Thoracic aorta (tissue), 2 donors: ENCODE measurements at places on chromosomes 12 and 14. TPM values are rescaled to one million over a fixed set of nuclear protein-coding genes. Genes with fewer than 3 reads are reported as not detected.

GRCh38 chr14:32426028-32426427, 96.9 kb downstream of the AKAP6 start:
- DNase-seq = no peak

DNA sequence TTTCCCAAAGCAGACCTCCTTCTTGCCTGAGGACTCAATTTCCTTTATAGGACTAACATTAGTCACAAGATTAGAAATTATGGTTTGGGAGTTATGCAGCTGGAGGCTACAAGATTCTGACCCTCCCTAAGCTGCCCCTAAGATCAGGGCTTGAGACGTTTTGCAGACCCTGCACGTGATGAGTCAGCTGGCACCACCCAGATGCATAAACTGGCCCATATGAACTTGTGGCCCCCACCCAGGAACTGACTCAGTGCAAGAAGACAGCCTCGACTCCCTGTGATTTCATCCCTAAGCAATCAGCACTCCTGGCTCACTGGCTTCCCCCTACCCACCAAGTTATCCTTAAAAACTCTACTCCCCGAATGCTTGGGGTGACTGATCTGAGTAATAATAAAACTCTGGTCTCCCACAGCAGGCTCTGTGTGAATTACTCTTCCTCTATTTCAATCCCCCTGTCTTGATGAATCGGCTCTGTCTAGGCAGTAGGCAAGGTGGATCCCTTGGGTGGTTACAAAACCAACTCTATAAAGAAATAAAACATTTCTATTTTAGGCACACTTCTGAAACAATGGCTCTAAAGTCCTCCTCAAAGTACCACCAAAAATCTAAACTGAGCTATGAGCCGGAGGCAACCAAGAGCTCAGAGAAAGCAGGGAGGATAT, 233.4 kb downstream of the TMEM132D start:
- no peak for DNase-seq

DNA sequence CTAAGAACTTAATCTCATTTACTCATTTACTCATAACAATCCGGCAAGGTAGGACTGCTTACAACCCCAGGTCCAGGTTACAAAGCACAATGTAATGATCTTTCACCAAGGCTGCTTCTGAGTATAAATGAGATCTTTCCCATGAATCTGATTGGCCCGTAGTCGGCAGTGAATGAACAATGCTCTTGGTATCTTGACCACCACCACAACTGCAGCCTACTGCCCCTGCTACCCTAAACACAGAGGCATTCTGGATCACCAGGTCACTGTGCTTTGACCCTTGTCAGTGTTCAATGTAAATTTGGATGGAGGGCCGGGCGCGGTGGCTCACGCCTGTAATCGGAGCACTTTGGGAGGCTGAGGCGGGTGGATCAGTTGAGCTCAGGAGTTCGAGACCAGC, 15.9 kb downstream of the FAM181A start:
- DNase-seq = no peak

DNA sequence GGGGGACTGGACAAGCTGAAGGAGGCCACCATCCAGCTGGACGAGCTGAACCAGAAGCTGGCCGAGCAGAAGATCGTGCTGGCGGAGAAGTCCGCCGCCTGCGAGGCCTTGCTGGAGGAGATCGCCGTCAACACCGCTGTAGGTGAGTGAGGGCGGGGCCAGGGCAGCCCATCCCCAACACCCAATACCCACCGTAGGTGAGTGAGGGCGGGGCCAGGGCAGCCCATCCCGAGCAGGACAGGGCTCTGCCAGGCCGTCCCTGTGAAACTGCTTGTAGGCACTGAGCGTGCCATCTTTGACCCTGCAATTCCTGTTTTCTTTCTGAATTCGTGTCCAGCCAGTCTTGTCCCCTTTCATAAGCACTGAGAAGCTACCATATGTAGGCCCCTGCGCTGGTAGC, 74.0 kb downstream of the CCDC92 start:
- no peak for DNase-seq

DNA sequence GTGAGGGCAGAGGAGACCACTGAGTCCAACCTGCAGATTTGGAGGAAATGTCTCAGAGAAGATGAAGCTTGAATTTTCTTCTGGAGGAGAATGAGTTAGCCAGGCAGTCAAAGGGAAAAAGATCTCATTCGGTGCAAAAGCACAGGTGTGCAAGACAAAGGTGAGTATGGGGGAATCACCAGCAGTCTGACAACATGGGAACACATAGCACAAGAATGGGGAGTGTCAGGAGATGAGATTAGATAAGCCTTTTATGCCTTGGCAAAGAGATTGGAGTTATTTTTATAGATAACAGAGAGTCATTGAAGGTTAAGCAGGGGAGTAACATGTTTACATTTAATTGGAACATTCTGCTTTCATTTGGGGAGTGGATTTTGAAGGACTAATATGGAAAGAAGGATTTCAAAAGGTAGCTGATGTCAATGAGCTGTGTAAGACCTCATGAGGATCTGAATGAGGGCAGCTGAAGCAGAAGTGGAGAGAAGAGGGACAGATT, 171.3 kb upstream of the NTF3 start:
- DNase-seq = no peak

DNA sequence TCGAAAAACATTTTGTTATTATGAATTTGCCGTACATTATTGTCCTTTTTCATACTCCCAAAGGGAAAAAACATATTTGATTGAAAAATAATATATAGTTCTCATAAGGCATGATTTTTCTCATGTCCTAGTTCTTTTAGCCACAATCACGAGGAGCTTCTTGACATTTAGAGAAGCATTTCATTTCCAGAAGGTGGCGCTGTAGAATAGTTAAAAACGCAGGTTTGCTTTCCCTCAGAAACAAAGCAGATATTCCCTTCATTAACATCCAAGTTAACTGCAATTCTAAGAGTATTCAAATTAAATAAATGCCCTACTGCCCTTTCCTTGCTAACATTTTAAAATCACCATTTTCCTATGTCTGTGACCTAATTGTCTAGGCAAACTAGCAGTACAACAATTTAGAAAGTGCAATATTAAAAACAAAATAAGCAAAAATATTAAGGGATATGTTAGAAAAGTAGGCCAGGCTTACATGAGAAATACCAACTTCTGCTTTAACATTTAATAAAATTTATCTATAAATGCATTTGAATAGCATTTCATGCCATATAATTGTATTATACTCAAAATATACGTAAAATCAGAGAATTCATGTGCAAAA, 10.9 kb upstream of the PIK3C2G start:
- DNase-seq = no peak

- no peak for DNase-seq
These were observed 420.9 kb downstream of the PCNX1 start for GRCh38 chr14:71328183-71328582.

DNA sequence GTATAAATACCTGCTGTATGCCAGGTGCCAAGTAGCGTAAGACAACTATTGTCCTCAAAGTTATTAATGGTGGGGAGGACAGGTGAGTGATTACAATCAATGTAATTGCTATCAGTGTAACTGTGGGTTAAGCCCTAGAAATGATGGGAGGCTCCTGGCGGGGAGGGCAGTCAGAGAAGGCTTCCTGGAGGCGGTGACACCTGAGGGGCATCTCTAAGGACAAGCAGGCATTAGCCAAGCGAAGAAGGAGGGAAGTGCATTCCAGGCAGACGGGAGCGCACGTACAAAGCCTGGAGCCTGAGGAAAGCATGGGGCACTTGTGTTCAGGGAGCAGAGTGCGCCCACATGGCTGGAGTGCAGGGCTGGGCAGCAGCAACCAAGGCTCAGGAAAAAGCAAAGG, 182.9 kb upstream of the PRMT8 start:
- no peak for DNase-seq

- DNase-seq = no peak
These were observed 142.7 kb downstream of the RAD51B start for GRCh38 chr14:67962215-67962644.

DNA sequence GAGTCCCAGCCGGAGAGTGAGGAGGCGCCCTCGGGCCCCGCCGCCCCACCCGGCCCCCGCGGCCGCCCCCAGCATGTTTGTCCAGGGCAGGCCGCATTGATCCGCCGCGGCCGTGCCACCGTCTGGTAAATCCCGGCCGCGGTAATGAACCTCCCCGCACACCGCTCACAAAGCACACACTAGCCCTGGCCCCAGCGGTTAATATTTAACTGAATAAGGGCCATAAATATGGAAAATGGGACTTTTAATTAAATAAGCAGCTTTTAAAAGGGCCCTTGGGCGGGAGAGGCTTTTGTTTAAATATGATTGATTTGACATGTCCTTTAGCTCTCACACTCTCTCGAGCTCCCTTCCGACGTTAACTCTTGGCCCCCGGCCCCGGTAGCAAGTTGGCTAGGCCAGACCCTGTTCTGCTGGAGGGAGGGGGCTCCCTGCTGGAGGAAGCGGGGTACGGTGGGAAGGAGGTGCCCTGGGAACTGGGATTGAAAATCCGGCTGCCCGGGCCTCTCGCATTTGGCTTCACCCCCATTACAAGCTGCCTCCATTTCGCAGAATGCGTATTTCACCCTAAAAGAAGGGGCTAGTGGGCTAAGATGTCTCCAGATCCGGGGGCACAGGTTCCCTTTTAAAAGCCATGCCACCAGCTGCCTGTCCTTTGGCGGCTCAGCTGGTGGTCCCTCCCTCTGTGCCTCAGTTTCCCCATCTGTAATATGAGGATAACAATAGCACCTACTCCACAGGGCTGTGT, 199.8 kb downstream of the RBM19 start:
- DNase-seq = no peak

- DNase-seq = no peak
These were observed 18.1 kb upstream of the RAD52 start for GRCh38 chr12:967641-968040.

DNA sequence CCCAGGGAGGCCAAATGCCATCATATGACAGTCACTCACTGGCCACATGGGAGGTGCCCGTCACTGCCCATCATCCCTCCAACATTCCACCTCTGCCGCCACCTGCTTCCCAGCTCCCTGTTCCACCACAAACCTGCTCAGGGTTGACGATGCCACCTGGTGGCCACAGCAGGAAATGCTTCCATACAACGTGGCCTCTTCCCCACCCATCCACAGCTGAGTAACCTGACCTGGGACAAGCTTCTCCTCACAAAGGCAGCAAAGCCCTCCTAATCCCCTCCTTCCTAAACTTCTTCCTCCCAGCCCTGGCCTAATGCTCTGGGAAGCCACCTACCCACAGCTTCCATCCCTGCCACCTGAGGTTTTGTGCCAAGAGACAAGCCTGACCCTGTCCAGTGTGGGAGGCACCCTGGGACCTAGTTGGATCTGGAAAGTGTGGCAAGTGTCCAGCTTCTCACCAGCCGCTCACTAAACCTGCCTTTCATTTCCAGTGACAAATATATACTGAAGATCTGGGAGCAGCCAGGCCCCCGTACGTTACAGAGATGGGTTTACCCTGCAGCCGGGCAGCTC, 4.3 kb downstream of the DEGS2 start:
- no peak for DNase-seq

- DNase-seq = no peak
These were observed 196.1 kb downstream of the ALG10 start for GRCh38 chr12:34218193-34219045.

GRCh38 chr12:22525426-22525825, 18.9 kb downstream of the C2CD5 start:
- no peak for DNase-seq

DNA sequence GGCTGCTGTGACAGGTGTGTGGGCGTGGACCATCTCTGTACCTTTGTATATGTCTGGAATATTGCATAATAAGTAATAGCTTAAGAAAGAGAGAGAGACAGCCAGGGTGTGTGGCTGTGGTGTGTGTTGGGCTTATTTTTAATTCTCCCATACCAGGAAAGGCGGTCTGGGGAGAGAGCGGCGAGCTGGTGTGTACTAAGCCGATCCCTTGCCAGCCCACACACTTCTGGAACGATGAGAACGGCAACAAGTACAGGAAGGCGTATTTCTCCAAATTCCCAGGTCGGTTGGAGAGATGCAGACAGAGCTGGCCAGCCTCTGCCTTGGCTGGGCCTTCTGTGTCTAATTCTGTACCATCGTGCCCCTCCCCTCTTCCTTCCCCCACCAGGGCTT, 63.9 kb downstream of the AACS start:
- no peak for DNase-seq

- no peak for DNase-seq
These were observed 234.0 kb downstream of the ADAMTS20 start for GRCh38 chr12:43318021-43318420.

DNA sequence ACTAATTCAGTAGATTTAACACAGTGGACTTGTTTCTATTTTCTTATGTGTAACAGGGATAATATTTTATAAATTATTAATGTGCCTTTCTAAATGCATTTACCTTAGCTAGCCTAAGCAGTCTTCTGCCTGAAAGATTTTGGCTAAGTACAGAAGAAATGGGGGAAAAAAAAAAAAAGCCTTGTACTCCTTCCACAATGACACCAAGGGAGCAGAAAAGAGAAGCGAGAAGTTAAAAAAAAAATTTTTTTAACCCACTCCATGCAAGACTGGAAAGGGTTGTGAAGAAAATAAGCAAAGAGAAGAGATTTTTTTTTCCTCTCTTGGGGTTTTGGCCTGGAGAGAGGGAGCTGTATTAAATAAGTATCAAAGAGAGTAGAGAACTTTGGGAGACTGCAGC, 28.7 kb downstream of the NELL2 start:
- no peak for DNase-seq

DNA sequence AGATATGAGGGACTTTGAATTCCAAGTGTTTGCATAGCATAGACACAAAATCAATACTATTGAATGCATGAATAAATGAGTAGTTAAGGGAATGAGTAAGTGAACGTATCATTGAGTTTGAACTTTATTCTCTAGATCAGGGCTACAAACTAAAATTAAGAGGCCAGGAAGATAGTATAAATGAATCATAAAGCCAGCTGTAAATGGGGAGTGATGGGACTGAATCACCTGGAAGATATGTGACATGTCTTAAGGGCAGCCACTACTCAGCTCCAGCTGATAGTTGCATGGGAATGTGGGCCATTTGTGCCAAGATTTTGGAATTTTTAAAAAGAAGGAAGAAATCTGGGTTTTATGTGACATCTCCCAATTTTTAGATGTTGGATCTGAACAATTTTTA, 229.9 kb downstream of the AKAP6 start:
- no peak for DNase-seq

RFLNA gene
- total RNA-seq = 6.5 TPM

GARIN6 gene
- total RNA-seq = not detected

VRTN gene
- total RNA-seq = not detected

DDX24 gene
- total RNA-seq = 228 TPM

LRP1 gene
- 755 TPM for total RNA-seq

EIF2S1 gene
- 126 TPM for total RNA-seq

KRT5 gene
- total RNA-seq = not detected

LUM gene
- 257 TPM for total RNA-seq

NIN gene
- 31.0 TPM for total RNA-seq

MAP1LC3B2 gene
- total RNA-seq = 1.5 TPM
